ENCODE measurements at places on chromosomes 2 and 18. TPM values are rescaled to one million over a fixed set of nuclear protein-coding genes. Genes with fewer than 3 reads are reported as not detected.

Gene PASK
- 6.3 TPM for total RNA-seq

Gene ALLC
- not detected for total RNA-seq

Gene C2orf66
- 0.19 TPM for total RNA-seq

Gene VAMP8
- total RNA-seq = 15.8 TPM

Gene SIX3
- total RNA-seq = 0.32 TPM

Gene MAPRE2
- total RNA-seq = 13.9 TPM

Gene MYCN
- not detected for total RNA-seq

Gene HOXD12
- not detected for total RNA-seq

Gene DPYSL5
- total RNA-seq = 4.0 TPM

Gene CDK15
- not detected for total RNA-seq

Gene MBD2
- total RNA-seq = 57.1 TPM

Gene DSG4
- not detected for total RNA-seq

Gene SERPINB10
- total RNA-seq = not detected

Gene RTP5
- not detected for total RNA-seq

Gene CCDC148
- 0.48 TPM for total RNA-seq

Gene ALK
- not detected for total RNA-seq

Gene ADD2
- 21.1 TPM for total RNA-seq

Gene TRABD2A
- total RNA-seq = 10.1 TPM

Gene XIRP2
- total RNA-seq = not detected

Gene TUBA4B
- total RNA-seq = 0.26 TPM

Gene UPP2
- not detected for total RNA-seq

Gene FAM237A
- total RNA-seq = not detected

Gene PTPRM
- total RNA-seq = 30.4 TPM

Gene AKAIN1
- not detected for total RNA-seq

Gene IL1RL2
- not detected for total RNA-seq

Gene OXER1
- total RNA-seq = not detected

Gene CTAGE1
- not detected for total RNA-seq

Gene NT5DC4
- not detected for total RNA-seq

Gene ABCB11
- total RNA-seq = not detected

Gene IL36B
- not detected for total RNA-seq

Gene RBM45
- 13.8 TPM for total RNA-seq

Measured in A549 treated with RU486 at 1 μM for 4 hours (cell line).